Islet precursor cell (in vitro differentiated cells): ENCODE measurements at places on chromosomes 11 and 22.

- DNase-seq: peak; percentile 88
These were observed 714 bp downstream of the SDF2L1 start for GRCh38 chr22:21642584-21643448.

GRCh38 chr22:49686495-49687219, 141.0 kb downstream of the BRD1 start:
- no peak for DNase-seq

GRCh38 chr11:75562048-75562835, at the start of gene SERPINH1:
TSS of gene SERPINH1 (plus strand) at chr11:75562253. CDS start at chr11:75566350, 4,097 bp downstream.
- peak; percentile 95 for DNase-seq

DNA sequence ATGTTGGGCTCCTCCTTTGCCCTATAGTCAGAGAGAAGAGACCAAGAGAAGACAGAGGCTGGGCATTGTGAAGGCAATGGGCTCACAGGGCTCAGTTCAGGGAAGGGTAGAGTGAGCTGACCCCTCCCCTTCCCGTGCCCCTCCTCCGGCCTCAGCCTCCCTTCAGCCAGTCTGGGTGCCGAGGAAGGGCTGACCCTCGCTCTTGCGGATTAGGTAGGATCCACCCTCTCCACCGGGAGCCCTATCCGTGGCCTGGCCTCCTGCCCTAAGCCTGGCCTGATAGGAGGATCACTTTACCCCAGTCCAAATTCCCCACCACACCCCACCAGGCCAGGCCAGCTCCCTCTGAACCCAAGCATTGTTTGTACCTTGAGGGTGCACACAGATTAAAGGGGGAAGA, 1.8 kb upstream of the PPP1R14B start:
- no peak for DNase-seq

- DNase-seq: peak; percentile 99
These were observed at the start of gene L3MBTL2 for GRCh38 chr22:41204992-41205900. TSS of gene L3MBTL2 (plus strand) at chr22:41205312. CDS start at chr22:41205363, 51 bp downstream.

GRCh38 chr11:111305876-111306275, 7.5 kb downstream of the POU2AF3 start:
- DNase-seq: no peak

DNA sequence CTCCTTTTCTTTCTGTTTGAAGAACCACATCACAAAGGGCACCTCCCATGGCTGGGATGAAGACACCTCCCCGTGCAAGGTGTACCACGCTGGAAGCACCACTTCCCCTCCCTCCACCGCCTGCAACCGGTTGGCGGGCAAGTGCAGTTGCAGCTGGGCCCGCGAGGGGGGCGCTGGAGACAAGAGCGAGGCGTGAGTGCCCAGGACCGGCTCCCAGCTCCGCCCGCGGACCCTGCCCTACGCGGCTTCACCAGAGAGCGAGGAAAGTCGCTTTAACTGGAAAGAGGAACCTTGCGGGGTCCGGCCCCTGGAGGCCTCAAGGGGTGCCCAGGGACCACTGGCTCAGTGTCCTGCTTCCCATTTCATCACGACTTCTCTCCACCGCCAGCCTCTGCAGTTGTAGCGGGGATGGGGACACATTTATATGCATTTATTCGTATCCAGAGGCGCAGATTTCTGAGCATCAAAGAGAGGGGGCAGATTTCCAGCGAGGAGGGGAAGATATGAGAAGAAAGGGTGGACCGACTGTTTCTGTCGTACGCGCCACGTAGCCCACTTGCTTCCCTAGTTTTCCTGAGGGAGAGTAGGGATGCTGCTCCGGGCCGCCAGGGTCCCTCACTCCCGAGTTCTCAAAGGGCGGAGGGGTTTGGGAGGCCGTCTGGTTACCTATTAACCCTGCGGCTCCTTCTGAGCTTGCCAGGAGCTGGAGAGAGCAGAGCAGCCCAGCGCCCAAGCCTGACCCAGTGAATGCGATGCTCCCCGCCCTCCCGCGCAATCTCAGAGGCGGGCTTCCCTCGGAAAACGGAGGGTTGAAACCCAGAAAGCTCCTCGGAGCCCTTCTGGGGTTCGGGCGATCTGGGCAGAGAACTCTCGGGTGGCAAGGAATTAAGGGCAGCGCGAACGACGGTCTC, 3.5 kb downstream of the ESAM start:
- peak; percentile 94 for DNase-seq

DNA sequence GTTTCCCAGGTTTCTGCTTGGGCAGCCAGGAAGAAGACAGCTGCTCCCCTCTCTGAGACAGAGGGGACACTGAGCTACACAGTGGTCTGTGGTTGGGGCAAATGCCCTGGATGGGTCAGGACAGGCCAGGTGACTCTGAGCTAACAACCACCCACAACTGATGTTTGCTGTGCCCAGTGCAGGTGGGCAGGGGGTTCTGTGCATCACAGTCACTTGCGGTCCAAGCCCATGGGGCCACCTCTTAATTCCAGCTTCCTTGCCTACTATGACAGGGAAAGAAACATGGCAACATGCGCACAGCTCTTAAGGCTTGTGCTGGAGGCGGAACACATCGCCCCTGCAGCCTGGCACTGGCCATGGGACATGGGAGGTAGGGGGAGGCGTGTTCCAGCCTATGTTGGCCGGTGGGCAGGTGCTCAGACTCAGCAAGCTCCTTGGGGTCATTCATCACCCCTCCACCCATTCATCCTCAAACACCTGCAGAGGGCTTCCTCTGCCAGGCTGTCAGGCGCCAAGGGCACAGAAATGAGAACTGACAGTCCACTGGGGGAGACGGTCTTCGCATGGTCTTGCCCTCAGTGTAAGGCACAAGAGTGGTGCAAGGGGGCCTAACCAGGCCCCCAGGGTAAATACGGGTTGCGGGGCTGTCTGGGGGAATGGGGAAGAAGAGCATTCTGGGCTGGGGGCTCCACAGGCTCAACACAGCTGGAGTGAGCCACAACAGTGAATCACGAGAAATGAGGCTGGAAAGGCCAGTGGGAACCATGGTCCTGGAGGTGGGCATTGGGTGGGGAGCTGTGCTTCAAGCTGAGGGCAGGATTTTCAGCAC, 55.6 kb downstream of the ARFGAP3 start:
- no peak for DNase-seq

- no peak for DNase-seq
These were observed 25.1 kb downstream of the FBXO7 start for GRCh38 chr22:32499666-32500065.

GRCh38 chr22:42799461-42800405, 57.3 kb downstream of the ARFGAP3 start:
- no peak for DNase-seq

GRCh38 chr11:63937713-63938478, 906 bp upstream of the NAA40 start:
- DNase-seq: peak; percentile 66

DNA sequence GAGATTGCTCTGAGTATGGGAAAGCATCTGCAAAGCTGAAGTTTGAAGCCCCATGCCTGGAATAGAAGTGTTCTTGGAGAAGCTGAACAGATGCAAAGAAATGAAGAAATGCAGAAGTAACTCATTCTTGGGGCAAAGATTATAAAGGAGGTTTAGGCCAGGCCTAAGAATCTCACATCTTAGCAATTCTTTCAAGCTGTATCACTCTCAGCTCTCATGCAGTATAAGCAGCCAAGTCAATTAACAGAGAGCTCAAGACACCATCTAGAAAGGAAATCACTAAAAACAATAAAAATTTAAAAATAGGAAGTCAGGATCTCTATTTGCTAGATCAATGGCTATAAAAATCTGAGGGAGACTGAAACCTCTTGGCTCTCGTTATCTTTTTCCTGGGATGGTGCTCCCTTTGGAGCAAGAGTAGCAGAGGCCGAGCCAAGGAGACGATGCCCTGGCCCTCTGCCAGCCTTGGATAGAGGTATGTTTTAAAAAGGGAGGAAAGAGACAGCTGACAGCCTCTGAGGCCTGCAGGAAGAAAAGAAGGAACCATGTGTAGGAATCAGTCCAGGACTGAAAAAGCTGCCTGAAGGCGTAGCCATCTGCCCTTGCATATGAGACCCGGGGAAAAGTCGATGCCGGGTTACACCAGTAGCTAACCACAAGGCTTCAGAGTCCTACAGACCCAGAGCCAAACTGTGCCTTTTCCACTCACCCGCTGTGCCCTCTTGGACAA, 229.8 kb downstream of the BLID start:
- no peak for DNase-seq

DNA sequence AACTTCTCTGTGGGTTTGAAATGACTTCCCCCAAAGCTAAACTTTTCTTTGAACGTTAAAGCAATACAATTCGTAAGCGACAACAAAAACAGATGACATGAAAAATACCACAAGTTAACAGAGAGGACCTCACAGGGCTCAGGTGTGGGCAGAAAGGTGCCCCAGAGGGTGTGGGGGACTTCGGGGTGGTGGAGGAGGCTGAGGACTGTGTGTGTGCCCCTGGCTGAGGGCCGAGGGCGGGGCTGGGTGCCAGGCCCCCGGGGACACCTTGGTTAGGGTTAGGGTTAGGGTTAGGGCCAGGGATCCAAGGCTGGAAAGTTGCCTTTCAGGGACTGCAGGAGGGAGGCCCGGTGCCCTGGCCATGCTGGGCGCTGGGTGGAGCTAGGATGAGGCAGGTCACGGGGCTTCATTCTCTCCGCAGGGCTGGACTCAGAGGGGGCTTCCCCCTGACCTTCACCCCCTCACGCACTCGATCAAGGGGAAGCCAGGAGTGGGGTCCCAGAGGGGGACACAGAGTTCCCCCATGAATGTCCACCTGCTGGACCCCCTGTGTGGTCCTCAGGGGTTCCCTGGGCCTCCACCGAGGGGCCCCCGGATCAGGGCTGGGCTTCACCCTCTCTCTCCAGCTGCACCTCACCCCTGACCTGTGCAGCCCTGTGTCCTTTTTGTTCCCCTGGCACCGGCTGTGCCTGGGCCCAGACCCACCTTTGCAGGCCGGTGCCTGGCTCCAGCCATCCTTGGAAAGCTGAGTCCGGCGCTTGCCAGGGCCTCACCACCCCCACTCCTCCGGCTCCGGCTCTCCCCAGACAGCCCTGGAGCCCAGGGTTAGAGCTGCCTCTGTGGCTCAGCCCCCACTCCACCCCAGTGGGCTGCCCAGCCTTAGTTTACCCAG, 7.0 kb downstream of the TNNI2 start:
- DNase-seq: no peak

DNA sequence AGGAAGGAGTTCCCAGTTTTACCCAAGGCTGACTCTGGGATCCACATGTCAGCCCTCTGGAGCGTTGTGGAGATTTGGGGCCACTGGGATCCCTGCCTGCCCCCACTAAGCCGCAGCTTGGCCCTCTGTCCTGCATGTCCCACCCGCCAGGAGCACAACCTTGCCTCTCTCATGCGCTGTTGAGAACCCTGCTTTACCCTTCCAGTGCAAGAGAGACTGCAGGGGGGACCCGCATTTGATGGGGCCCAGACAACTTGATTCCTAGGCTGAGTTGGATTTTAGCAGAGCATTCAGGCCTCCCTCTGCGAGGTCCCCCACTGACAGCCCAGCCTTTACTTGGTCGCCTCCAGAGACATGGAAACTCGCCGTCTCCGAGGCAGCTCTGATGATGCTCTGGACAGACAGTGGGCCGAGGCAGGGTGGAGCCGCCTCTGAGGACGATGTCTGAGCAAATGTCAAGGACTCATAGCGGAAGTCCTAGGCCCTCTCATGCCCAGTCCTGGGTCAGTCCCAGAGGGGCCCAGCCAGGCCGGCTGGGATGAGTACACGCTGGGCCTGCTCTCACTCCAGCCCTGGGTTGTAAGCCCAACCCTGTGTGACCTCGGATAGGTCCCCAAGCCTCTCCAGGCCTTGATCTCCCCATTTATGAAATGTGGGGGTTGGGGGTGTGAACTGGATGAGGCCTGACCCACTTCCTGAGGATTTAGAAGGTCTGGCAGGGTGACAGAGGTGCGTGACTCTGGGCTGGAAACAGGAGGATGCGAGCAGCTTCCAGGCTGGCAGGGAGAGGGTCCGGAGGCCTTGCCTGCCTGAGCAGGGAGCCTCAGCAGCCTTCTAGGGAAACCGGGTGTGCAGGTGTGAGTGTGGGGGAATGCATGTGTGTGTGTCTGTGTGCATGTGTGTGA, 630 bp downstream of the CD5 start:
- DNase-seq: peak; percentile 56

DNA sequence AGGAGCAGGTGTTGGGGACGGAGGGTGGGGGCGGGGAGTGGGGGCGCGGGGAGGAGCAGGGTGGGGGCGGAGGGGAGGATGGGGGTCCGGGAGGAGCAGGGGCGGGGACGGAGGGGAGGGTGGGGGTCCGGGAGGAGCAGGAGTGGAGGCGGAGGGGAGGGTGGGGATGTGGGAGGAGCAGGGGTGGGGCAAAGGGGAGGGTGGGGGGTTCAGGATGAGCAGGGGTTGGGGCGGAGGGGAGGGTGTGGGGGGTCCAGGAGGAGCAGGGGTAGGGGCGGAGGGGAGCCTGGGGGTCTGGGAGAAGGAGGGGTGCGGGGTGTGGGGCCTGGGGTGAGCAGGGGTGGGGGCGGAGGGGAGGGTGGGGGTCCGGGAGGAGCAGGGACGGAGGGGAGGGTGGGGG, 17.1 kb downstream of the CRELD2 start:
- DNase-seq: no peak

GRCh38 chr11:112590764-112591163, 330.1 kb upstream of the PLET1 start:
- no peak for DNase-seq

DNA sequence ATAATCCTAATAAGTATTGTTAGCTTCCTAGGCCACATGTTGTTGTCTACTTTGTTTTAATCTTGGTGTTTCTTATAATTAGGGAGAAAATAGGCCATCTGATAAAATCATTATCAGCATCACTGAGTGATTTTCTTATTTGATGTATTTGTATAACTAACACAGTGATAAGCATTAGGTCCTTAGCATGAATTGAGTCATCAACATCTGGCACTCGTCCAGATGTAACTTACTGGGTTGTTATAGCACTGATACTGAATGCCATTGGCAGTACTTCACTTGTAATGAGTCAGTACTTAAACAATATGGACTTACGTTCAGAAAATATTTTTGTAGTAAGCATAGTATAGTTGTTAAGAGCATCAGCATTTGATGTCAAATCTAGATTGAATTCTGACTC, 16.2 kb downstream of the API5 start:
- no peak for DNase-seq

DNA sequence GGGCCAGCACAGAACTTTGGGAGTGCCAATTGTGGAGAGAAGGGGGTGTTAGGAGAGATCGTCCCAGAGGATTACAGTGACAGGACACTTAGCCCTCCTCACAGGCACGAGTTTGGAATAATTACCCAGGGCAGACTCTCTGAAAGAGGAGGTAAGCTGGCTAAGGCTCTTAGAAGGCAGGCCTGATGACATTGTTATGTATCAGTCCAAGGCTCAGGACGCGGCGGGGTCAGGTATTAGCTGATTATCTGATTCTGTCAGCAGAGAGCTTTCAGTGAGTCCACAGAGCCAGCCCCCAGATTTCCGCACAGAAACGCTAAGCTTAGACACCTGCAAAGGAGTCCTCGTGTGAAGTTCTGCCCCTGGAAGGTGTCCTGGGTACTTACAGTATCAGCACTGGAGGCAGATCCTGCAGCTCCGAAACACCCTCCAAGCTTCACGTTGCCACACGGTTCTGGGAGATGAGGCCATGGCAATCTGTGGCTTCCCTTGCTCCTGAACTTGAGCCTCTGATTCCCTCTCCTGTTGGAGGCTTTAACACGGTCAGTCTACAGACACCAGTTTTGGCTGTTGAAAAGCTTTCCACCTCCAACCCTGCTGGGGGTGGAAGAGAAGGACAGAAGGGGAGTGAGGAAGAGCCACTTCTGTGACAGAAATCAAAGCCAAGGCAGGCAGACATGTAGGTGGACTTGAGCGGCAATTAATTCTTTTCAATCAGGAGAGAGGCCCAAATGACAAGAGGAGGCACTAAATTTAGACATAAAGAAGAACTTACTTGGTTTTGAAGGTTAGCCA, 123.6 kb upstream of the CADM1 start:
- DNase-seq: no peak

- no peak for DNase-seq
These were observed 702.9 kb downstream of the DLG2 start for GRCh38 chr11:84924154-84924692.
